CD4-positive, alpha-beta T cell treated with Interleukin-17A for 4 hours (primary cell): ENCODE measurements at places on chromosomes 13 and 19.

GRCh38 chr19:14094854-14095253 lies 4.3 kb upstream of the SAMD1 start:
- no peak for DNase-seq

DNA sequence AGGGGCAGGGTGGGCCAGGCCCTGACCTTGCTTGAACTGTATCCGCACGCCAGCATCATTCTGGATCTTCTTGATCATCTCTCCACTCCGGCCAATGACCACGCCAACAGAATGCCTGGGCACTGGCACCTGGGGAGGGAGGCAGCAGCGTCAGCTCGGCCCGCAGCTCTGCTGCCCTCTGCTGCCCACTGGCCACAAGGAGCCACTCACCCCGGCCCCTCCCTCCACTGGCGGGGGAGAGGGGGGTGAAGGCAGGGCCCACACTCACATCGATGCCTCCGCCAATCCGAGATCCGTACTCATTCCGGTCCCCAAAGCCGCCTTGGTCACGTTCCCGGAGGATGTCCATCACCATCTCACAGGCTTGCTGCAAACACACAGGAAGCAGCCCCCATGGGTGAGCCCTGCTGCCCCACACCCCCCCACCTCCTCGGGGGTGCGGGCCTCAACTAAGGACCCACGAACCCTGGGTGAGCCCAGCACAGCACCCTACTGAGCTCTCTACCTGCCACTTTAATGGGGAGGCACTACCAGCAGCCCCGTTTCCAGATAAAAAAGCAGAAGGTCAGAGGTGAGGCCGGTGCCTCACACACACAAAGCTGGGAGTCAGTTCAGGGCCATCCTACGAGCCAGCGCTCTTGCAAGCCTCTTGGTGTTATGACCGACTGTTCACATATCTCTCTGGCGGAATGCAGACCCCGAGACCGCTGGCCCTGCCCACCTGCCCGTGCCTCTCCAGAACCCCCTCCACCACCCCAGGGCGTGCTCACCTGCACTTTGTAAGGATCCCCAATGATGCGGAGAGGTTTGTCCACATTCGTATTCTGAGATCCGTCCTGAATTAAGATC lies 6.7 kb downstream of the KHSRP start:
- no peak for DNase-seq

DNA sequence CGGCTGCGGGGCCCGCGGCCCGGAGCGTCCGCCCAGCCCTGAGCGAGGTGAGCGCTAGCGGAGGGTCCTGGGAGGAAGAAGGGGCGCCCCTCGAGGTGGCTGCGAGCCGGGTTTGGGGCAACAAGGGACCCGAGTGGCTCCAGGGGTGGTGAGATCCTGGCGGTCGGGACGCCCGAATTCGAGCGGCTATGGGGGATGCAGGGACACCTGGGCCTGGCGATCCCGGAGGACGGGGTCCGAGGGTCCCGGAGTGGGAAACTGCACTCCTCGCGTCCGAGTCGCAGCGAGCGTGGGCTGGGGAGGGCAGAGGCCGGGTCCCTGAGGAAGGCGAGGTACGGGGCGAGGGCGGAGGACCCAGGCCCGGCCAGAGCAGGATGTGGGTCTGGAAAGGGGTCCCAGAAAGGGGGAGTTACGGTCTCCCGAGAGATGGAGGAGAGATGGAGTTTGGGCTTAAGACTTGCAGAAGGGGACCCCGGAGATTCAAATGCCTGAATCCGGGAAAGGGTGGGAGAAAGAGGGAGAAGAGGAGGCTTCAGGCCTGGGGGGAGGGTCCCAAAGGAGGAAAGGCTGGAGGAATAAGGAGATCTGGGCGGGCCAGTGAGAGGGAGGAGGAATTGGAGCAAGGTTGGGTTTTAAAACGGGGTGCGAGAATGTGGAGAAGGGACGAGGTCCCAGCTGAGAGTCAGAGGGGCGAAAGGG lies 542 bp downstream of the CACNG7 start:
- no peak for DNase-seq

GRCh38 chr13:92739306-92739818 lies 487.2 kb upstream of the GPC6 start:
- DNase-seq = no peak

- DNase-seq = no peak
Measured at GRCh38 chr13:43389573-43389972, 366.2 kb downstream of the DNAJC15 start.

GRCh38 chr19:14890643-14891379 lies 4.9 kb upstream of the OR7A17 start:
- no peak for DNase-seq

GRCh38 chr19:57099199-57099661 lies 20.6 kb upstream of the USP29 start:
- DNase-seq = peak; percentile 52

- peak; percentile 45 for DNase-seq
Measured at GRCh38 chr13:113489549-113490495, 689 bp downstream of the DCUN1D2 start.

- no peak for DNase-seq
Measured at GRCh38 chr13:76398425-76398824, 487.8 kb downstream of the KCTD12 start.
